ENCODE measurements at places on chromosomes 12 and 14. TPM values are rescaled to one million over a fixed set of nuclear protein-coding genes. Genes with fewer than 3 reads are reported as not detected.

The BDKRB2 gene
- not detected for total RNA-seq

The EIF2S3B gene
- 0.48 TPM for total RNA-seq

- peaks cover 7% of the 10 kb centered on the region for H3K4me1 ChIP-seq
- DNase-seq = peak; percentile 53
- H3K36me3 ChIP-seq = no peaks in the 10 kb centered on the region
- H3K4me3 ChIP-seq = no peak overlapping the region
- no peak overlapping the region for H3K27ac ChIP-seq
These were observed 60.6 kb downstream of the SLC25A47 start for GRCh38 chr14:100383727-100384158.

DNA sequence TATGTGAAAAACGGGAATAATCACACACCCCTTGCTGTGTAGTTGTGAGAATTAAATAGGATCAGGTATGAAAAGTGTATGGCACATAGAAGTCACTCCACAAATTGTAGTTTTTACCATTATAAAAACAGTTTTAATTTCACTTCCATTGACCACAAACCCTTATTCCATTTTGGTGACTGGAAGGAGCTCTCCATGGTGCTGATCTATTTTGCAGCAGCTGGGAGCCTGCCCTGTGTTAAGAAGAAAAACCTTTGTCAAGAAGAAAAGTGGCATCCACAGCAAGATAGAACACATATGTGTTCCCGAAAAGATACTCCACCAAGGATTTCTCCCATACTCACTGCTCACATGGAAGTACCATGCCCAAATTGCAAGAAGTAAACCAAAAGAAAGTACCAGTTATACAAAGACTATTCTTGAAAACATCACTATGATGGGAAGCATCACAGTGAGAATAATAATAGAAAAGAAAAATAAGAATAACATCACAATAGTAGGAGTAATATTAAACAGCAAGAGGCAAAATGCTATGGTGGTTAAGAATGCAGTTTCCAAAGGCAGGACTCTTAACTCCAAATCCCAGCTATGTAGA lies 58.7 kb downstream of the TUNAR start:
- no peaks in the 10 kb centered on the region for H3K4me1 ChIP-seq
- no peak for DNase-seq
- H3K4me3 ChIP-seq = no peak overlapping the region
- H3K27ac ChIP-seq = no peak overlapping the region
